ENCODE measurements at places on chromosomes 1 and 21. TPM values are rescaled to one million over a fixed set of nuclear protein-coding genes. Genes with fewer than 3 reads are reported as not detected.

Gene HMGB4
- total RNA-seq = not detected

- DNase-seq = no peak
These were observed 675.2 kb upstream of the NR5A2 start for GRCh38 chr1:199352351-199352750.

Gene ITGB3BP
- total RNA-seq = 15.8 TPM

GRCh38 chr1:217274416-217274815 is 356.5 kb downstream of the GPATCH2 start:
- peak; percentile 39 for DNase-seq

Gene CRYBG2
- total RNA-seq = not detected

Measured in IMR-90 (cell line).